ENCODE measurements at places on chromosomes 16 and 17. TPM values are rescaled to one million over a fixed set of nuclear protein-coding genes. Genes with fewer than 3 reads are reported as not detected.

The OR1A1 gene
- total RNA-seq = not detected

The CCL4 gene
- not detected for total RNA-seq

The CDR2L gene
- total RNA-seq = 10.9 TPM

The GUCY2D gene
- under 0.01 TPM for total RNA-seq

Measured in smooth muscle cell of bladder (primary cell).